ENCODE measurements at places on chromosomes 12 and 14. TPM values are rescaled to one million over a fixed set of nuclear protein-coding genes. Genes with fewer than 3 reads are reported as not detected.

GRCh38 chr14:99509871-99510555 is 28.8 kb downstream of the CCNK start:
- no peak for DNase-seq

GRCh38 chr14:61470961-61471293 is 149.5 kb downstream of the PRKCH start:
- no peak for DNase-seq

CLEC1B gene
- not detected for total RNA-seq

GRCh38 chr12:42448841-42449240 is 122.9 kb downstream of the PPHLN1 start:
- DNase-seq = no peak

AQP2 gene
- total RNA-seq = 0.67 TPM

- no peak for DNase-seq
Observed at GRCh38 chr14:57122129-57122528, 146.6 kb downstream of the EXOC5 start.

OR4E2 gene
- not detected for total RNA-seq

DNA sequence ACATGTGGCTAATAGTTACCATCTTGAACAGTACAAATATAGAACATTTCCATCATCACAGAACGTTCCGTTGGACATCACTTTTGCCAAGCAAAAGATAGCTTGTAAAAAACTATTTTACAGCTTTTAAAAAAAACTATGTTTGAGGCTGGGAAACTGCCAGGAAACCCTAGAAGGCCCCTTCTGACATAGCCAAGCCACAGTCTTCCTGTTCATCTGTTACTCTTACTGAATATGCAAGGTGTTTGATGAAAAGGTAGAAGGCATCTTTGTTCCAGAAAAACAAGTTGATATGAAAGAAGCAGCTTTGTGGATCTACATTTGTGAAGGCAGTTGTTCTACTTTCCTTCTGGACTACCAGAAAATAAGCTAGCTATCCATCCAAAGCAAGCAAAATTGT is 23.6 kb upstream of the WNK1 start:
- no peak for DNase-seq

GRCh38 chr14:61764342-61765122 is 2.3 kb downstream of the SNAPC1 start:
- no peak for DNase-seq

DNA sequence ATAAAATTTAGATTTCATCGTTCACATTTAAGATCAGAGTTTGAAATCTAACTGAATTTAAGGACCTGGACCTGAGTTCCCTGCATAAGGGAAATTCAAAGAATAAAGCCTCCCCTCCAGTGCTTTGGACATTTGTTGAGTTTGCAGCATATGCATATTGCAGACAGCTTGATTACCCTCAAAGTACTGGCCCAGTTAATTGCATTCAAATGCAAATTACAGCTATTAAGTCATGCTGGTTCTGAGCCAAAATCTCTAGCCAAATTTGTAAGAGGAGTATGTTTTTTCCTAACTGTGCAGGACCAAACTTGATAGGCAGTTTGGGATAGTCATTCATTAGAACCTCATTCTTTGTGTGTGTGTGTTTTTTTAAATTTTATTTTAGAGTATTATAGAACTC is 9.1 kb upstream of the KIF21A start:
- no peak for DNase-seq

- DNase-seq = no peak
Observed at GRCh38 chr12:54989829-54990228, 5.3 kb upstream of the TESPA1 start.

DNA sequence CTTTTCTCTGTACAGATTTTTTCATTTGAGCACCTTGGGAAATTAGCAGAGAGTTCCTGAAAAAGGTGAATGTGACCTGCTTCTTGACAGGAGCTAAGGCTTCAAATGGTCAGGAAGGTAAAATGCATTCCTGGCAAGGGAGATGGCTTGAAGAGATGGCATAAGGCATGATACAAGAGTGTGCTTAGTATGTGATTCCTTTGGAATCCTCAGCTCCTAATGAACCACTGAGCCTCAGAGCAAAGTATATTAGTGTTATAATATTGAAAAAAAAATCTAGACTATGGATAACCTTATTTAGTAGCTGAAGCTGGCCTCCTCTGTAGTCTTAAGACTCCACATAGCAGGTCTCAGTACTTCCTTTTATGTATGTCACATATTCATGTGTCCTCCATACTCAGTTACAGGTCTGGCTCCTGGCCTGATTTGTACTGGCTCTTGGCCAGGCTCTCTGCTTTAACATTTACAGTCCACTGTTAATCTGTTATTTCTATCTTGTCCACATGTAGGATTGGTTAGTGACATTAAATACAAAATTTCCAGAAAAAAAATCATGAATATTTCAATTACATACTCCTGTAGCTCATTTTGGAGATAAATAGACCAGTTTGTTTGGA is 17.9 kb downstream of the TOGARAM1 start:
- DNase-seq = peak; percentile 44

- peak; percentile 93 for DNase-seq
Observed at GRCh38 chr12:97275256-97275655, 187.3 kb upstream of the RMST start.

GRCh38 chr14:75824318-75824717 is 157.5 kb downstream of the TGFB3 start:
- no peak for DNase-seq

- DNase-seq = peak; percentile 39
Observed at GRCh38 chr12:49098035-49098451, 3.4 kb upstream of the DHH start.

- DNase-seq = no peak
Observed at GRCh38 chr14:101926085-101926484, 38.3 kb upstream of the DYNC1H1 start.

DNA sequence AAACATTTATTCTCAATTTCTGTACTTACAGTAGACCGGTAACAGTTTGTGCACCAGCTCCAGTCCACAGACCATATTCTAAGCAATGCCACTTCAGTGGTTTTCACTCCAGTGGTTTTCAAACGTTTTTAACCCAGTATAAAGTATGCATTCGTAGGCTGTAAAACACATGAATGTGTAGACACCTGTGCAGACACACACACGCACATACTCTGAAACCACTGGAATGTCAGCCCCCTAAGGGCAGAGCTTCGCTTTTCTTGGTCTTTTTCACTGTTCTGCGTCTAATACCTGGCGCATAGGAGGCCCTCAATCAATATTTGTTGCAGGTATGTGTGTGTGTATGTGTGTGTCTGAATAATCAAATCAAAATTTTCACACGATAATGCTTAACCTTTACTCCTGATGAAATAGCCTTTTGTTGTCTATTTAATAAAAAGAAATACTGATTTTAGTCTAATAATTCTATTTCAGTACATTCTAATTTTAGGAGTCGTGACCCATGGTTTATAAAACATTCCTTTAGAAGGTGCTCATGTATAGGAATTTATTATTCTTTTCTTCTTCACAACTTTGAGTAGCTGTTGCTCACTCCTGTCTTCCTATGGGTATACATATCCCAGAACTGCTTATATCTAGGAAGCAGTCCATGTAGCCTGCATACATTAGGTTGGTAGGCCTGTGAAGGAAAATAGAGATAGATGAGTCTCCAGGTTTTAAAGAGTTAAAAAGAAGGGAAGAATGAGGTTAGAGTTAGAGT is 73.6 kb upstream of the REP15 start:
- no peak for DNase-seq

AQP5 gene
- 1.1 TPM for total RNA-seq

GRCh38 chr12:50533203-50533584 is 28.4 kb downstream of the DIP2B start:
- DNase-seq = no peak

DNA sequence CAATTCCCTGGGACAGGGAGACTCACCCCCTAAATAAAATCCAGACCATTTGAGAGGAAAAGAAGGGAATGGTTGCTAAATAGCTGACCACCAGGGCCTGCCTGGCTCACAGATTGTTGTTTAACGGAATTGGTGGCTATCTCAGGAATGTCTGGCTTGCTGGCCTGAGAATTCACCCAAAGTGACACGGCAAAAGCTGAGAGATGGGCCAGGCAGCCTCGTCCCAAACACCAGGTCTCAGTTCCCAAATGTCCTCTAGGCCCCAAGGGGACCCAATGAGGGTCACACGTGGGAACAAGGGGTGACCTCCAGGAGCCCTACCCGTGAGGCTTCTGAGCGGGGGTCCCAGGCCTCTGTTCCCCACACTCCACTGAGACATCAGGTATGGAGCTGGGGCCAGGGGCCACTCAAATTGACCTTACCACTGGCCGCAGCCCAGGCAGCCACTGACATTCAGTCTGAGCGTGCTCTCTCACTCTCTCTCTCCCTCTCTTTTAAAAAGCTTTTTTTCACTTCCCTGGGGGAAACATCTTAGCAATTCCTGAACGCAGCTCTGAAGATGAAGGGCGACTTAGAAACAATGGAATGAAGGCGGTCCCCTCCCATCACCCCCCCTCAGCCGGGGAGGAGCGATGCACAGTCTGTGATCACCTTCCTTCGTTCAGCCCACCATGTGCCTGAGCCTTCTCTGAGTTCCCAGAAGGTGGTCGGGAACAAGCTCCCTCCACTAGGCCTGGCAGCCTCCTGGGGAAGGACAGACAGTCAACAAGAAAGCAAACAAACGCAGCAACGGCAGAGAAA is 131.2 kb downstream of the SCARB1 start:
- DNase-seq = no peak

GRCh38 chr12:20211541-20211940 is 156.8 kb upstream of the PDE3A start:
- DNase-seq = no peak

AKAP3 gene
- total RNA-seq = 3.9 TPM

- no peak for DNase-seq
Observed at GRCh38 chr12:45743247-45743646, 13.7 kb downstream of the ARID2 start.

GRCh38 chr12:67441736-67442346 is 172.7 kb downstream of the CAND1 start:
- peak; percentile 95 for DNase-seq
